Caudate nucleus (tissue), 63 donors: ENCODE measurements at places on chromosomes 12 and 14.
A peak's percentile ranks its signal among the peaks of the same experiment; 100 is the strongest.

DNA sequence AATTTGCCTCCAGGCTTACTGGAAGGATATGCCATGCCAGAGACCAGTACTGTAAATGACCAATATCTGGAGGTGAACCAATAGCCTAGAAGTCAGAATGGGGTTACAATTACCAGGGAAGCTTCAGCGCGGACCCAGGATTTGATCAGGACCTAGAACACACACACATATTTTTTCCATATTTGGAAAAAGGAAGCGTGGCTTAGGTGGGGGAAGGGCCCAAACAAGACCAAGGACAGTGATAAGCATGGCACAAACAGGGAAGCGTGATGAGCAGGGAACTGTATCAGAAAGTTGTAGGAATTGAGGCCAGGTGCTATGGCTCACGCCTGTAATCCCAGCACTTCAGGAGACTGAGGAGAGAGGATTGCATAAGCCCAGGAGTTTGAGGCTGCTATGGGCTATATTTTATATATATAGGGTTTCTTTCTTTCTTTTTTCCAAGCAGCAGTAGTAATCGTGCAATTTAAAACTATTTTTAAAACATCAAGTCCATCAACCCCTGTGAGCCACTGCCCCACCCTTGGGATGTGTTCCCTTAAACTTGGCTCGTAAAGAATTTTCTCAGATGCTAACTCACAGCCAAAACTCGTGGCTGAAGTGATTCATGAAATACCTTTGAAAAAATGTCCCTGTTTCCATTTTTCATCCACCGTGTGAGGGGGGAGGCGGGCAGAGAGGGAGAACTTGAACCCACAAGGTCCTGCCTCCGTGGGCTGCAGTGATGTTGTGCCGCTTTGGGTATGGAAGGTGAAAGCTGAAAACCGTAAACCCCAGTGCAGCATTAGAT is 16.7 kb downstream of the HRK start:
- no peak for DNase-seq

DNA sequence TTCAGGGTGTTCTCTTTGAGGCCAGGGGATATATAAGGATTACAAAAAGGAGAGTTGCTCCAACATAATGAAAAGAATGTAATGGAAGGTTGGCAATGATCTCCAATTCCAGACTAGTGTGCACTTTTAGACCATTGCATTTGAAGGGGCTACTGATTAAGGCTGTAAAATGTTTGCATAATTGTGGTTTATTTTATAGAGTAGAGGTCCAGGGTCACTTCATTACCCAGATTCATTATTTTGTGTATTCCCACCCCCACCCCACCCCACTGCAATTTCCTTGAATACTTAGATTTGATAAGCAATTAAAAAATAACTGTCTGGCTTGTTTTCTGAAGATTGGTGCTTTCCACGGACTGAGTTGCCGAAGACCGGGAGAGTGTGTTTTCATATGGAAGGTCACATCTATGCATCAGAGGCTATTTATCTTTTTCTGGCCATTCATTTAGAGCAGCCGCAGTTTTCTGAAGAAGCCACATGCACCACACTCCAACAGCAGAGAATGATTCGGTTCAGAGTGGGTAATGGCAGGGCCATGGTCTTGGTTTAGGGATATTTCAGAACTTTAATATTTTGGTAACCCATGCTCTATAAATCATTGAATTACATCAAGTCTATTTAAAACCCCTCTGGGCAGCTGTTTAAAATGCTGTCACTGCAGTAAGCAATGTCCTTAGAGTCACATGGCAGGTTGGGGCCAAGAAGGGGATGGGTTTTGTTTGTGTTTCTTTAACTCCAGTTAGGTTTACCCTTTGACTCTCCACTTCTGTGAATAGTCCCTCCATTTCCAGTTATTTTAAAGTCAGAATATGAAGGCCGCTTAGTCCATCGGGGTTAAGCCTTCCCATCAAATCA is 94.6 kb downstream of the TMEM30B start:
- DNase-seq, result no peak

DNA sequence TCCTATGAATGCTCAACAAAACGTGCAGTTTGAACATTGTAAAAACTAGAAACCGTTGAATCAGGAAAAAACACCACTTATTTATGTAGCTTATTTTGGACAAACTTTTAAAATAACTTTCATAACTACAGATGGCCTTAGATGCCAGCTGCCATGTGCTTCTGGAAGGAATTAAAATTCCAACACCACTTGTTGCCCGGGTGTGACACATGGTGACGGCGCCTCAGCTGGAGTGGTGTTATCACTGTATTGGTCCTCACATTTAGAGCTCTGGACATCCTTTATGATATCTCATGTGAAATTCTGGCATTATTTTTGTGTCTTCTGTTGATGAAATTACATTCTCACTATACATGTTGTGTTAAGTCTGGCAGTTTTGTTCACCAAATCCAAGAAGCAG is 211.0 kb downstream of the IPO8 start:
- no peak for DNase-seq

GRCh38 chr12:131026754-131027153 is 73.0 kb downstream of the ADGRD1 start:
- no peak for DNase-seq

DNA sequence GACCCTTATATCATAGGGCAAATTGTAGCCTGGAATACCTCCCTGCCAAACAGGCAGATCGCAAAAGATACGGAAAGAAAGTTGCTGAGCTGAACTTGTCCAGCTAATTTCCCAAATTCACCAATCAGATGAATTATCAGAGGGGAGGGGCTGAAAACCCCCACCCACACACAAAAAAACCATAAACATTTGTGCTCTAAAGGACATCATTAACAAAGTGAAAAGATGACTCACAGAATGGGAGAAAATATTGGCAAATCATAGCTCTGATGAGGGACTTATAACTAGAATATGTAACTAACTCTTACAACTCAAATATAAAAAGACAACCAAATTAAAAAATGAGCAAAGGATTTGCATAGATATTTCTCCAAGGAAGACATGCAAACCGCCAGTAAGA is 36.3 kb downstream of the PTHLH start:
- no peak for DNase-seq

DNA sequence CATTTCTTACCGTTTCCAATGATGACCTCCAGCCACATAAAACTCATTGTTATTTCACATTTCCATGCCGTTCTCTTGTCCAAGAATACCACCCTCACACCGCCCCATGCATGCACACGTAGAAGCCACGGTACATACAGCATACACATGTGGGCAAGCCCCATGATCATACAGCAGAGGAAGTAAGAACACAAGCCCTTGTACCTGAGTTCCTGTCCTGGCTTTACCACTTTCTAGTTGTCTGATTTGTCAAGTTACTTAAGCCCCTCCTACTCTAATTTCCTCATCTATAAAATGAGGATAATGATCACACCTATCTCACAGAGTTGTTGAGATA is 59.9 kb downstream of the DUSP16 start:
- DNase-seq, result no peak

GRCh38 chr14:67982711-67983608 is 163.4 kb downstream of the RAD51B start:
- no peak for DNase-seq

DNA sequence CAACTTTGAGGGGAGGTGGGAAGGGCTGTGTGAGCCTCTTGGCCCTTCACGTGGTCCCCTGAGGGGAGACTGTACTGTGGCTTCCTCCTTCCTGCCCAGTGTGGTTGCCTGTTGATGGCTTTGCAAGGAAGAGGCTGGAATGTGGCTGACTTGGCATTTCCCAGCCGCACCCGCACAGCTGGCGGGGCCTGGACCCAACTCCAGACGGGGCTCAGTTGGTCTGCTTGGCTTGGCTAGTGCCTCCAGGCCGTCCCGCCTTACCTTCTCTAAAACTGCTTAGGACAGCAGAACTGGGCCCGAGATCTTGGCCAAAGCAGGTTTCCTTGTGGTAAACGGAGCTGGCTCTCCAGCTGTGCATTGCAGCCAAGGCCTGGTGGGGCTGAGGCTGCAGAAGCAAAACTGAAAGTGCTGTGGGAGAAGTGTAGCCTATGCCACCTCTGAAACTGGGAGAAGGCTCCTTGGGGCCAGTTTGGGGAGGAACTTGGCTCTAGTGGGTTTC is 139.5 kb downstream of the SMOC1 start:
- DNase-seq, result no peak

GRCh38 chr12:64780531-64781279 is 21.5 kb upstream of the GNS start:
- DNase-seq, result no peak

- no peak for DNase-seq
Observed at GRCh38 chr12:96153131-96153725, 40.9 kb upstream of the ELK3 start.

GRCh38 chr12:15880721-15881120 is 1.5 kb upstream of the STRAP start:
- no peak for DNase-seq

DNA sequence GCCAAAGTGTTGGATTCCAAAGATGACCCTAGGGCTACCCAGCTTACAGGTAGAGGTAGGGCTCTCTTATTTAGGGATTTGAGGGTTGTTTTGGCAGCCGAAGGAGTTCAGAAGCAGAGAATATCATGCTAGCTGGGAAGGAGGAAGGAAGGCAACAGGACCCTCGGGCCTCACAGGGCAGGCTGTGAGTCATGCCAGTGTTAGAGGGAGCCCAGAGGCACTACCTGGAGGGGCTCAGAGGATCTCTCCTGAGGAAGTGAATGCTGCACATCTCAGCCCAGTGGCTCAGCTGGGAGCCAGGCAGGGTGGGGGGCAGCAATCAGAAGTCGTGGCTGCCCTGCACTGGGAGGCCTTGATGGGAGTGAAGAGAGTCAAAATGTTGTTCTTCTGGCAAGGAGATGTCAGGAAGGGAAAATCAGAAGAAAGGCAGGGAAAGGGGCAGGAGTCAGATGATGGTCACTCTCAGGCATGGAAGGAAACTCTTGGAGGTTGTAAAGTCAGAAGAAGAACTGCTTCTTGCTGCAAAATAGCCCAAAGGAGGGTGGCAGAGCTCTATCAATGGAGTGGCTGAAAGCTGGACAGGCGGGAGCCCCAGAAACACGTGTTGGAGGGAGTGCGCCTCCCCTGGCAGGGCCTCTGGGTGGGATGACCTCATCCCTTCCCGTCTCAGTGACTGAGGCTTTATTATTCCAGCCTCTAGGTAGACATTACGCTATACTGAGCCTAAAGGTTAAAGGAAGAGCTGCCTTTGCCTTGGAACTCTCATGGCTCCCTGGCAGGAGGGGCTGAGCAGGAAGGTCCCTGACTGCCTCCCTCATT is 141.3 kb downstream of the SMOC1 start:
- DNase-seq, result peak; percentile 5
